Common myeloid progenitor, CD34-positive (primary cell): ENCODE measurements at places on chromosomes 12 and 14.

DNA sequence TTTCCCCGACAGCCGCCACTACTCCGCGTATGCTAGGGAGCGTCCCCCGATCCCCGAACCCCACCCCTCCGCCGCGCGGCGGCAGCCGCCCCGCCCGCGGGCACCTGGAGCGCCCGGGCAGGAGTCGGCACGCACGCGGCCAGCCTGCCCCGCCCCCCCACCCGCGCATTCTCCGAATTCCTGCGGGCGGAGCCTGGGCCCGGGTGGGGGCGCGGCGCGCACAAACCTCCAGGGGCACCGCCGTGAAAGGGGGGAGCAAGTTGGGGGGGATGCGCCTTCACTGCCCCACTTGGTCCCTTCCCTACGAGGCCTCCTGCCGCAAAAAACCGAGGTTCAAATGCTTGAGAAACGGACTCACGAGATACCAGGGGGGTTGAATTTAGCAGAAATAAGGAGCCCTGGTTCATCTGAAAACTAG lies 1.7 kb downstream of the AJUBA start:
- peak; percentile 35 for DNase-seq

GRCh38 chr12:6896846-6897435 lies 7.7 kb upstream of the LRRC23 start:
- no peak for DNase-seq

GRCh38 chr14:91258011-91258618 lies 13.6 kb upstream of the GPR68 start:
- no peak for DNase-seq

DNA sequence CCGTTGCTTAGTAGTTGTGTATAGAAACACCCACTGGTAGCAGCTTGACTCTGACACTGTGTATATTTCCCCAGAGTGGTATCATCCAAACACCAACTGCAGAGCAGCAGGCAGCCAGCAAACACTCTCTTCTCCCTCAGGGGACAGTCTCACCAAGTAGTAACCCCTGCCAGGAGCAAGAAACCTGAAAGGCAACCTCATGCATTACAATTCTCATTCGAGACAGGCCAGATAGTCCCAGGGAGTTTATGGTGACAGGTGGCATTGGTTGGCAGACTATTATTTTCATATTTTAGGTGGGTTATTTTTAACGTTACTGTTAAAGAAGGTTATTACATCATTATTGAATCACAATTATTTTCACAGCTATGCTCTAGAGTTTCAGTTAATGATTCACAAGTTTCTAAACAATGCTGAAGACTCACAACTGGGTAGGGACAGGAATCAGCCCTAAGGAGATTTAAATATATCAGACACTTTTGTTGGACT lies 222.8 kb downstream of the EGLN3 start:
- DNase-seq = no peak

GRCh38 chr14:102945346-102946130 lies 23.1 kb downstream of the AMN start:
- no peak for DNase-seq

DNA sequence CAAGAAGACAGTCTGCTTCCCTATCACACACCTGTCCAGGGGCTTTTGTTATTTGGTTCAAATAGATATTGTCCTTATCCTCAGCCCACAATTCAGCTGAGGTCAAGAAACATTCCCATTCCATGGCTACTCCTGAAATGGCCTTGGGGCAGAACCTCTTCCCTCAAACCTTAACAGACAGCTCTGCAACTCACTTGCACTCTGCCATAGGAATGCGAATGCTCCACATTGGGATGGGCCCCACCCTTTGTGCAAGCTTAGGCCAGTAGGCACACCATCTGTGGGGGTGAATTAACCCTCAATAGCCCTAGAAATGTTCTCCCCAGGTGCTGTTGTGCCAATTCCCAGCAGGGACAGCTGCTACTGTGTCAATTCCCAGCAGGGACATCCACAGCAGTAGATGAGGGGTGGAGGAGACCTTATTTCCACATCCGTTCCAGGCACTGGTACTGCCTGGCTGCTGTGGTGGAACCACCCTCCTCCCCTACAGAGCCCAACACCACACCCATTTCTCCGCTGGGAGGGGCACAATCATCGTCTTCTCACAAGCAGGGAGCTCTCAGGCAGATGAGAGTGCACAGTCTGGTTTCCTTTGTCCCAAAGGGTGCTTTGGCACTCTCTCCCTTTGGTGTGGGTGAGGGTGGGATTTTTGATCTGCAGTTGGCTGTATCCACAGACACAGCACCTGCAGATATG lies 42.3 kb upstream of the GLIPR1 start:
- DNase-seq = no peak

DNA sequence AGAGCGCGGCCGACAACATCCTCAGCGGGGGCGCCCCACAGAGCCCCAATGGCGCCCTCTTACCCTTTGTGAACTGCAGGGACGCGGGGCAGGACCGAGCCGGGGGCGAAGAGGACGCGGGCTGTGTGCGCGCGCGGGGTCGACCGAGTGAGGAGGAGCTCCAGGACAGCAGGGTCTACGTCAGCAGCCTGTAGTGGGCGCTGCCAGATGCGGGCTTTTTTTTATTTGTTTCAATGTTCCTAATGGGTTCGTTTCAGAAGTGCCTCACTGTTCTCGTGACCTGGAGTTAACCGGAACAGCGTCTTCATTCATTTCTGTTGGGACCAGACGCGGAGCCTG lies 103.8 kb upstream of the FKBP4 start:
- peak; percentile 88 for DNase-seq

DNA sequence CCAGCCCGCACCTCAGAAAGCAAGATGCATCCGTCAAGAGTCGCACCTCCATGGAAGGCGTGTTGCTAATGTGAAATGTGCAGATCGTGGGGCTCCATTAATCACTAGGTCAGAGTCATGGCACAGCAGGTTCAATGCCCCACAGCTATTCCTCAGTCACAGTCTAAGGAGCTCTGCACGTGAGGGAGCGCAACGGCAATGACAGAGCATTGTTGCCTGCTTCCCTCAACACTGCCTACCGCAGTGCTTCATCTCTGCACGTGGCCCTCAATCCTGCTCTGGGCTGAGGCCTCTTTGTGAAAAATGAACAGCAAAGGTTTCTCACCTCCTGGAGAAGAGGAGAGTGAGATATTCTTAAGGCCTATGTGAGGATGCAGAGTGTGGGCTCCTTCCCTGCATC lies 995.2 kb upstream of the TMEM132C start:
- no peak for DNase-seq

DNA sequence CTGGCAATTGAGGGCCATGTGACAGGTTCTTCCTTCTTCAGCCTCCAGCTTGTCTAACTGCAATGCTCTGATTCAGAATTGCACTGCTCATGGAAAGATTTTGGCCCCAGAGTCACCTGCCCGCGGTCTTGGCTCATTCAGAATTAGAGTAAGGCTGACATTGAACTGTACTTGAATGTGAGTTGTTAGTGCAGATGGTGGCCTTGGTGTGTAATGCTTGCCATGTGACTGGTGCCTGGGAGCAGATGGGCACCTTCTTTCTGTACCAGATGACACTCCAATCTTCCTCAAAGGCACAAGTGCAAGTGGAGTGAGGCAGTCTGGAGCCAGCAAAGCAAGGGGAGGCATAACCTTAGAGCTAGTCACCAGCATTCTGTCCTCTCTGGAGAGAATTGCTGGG lies 36.5 kb upstream of the ANO4 start:
- DNase-seq = no peak

DNA sequence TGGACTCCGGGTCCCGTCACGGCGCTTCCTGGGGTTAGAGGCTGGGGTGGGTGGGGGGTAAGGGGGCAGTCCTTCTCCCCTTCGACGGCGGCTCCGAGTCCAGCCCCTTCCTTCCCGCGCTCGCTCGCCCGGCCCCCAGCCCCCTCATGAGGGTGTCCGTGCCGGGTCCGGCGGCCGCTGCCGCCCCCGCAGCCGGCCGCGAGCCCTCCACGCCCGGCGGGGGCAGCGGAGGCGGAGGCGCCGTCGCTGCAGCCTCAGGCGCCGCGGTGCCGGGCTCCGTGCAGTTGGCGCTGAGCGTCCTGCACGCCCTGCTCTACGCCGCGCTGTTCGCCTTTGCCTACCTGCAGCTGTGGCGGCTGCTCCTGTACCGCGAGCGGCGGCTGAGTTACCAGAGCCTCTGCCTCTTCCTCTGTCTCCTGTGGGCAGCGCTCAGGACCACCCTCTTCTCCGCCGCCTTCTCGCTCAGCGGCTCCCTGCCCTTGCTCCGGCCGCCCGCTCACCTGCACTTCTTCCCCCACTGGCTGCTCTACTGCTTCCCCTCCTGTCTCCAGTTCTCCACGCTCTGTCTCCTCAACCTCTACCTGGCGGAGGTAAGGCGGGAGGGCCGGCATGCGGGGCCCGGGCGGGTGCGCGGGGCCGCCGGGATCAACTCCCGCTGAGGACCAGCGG lies 500 bp downstream of the GPR137C start:
- DNase-seq = peak; percentile 50

DNA sequence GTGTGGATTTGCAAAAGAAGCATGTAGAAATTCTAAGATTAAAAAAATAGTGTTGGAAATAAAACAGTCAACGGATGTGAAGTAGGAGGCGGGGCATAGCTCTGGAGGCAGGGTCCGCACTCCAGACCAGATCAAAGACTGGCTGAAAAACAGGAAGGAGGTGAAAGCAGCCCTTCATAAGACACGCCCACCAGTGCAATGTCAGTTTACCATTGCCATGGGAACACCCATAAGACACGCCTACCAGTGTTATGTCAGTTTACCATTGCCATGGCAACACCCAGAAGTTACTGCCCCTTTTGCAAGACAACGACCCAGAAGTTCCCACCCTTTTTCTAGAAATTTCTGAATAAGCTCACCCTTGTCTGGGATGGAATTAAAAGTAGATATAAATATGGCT lies 87.1 kb downstream of the FZD10 start:
- DNase-seq = no peak

DNA sequence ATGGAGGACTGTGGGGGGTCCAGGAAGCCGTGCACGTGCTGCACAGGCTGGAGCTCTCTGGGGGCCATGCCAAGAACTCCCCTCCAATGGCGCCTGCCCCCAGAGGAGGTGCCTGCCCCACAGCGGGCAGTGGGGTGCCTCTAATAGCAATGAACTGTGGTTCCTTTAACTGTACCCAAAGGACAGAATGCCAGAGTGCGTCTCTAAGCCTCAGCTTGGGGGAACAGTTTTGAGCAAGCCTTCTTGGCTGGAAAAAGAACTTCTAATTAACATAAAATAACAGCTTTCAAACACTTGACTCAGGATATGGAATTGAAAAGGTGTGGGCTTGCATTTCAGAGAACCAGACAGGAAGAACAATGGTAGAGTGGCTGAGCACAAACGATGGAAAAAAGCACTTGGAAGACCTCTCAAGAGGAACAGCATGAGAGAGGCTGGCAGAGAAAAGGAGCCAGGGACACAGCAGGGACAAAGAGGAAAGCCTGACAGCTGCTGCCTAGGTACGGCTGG lies 195.6 kb downstream of the TTC7B start:
- DNase-seq = no peak

DNA sequence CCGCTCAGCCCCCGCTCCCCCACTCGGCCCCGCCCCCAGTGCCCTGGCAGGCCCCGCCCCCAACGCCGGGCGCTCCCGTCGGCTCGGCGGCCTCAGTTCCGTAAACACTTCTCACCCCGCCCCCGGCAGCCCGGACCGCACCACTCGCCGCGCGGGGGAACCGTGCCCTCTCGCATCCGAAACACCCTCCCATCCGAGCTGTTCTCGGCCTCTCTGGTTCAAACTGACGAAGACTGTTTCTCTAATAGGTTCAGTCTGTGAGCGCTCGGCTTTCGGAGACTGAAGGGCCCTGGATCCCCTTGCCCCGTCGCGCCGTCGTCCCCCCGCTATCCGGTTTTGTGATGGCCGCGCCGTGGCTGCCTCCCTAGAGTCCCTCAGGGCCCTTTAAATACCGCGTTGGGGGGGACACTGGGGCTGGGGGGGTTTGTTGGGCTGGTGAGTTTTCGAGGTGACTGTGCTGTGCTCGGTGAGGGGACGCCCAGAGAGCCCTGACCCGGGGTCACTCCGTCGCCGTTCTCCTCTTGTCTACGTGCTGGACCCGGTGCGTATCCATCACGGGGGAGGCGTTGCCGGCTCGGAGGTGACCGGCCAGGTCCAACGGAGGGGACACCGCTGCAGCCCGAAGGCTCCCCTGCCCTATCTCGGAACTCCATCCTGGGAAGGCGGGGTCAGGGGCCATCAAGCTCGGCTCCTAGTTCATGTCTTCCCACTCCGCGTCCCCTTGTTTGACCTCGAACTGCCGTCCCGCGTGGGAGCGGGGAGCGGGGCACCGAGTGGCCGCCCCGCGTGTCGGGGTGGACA lies at the start of gene TCP11L2:
TCP11L2 (plus strand) TSS at position 333 of the 801 bp plus-strand sequence. CDS start 8,343 bp downstream, outside the sequence.
- peak; percentile 91 for DNase-seq

DNA sequence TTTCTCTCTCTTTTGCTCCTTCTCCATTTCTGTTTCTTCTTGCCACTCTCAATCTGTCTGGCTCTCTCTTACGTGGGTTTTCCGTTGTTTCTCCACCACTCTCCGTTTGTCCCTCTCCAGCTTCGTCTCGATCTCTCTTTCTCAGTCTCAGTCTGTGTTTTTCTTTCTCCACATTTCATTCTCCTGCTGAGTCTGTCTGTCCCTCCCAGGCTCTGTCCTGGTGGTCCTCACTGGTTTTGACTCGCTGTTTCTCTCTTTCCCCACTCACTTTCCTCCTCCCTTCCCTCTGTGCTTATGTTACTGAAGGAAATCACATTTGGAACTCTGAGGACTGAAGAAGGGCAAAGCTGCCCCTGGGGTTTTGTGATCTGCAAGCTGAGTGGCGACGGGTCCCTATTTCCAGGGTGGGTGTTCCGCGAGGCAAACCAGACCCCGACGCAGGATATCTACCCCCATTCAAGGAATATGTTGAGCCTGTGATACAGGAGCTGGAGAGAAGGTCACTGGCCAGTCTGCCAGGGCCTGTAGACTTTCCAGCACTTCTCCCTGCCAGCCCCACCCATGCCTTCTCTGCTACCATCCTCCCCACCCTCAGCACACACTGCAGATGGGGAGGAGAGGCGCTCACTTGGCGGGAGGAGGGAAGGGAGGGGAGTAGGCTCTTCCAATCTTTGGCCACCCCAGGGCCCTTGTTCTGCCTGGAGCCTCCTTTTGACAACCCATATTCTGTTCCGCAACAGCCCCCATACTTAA lies 102.7 kb upstream of the MAP1LC3B2 start:
- DNase-seq = no peak

- DNase-seq = no peak
Observed at GRCh38 chr12:68480526-68480925, 130.2 kb upstream of the RAP1B start.

- no peak for DNase-seq
Observed at GRCh38 chr14:94653321-94653720, 41.1 kb downstream of the SERPINA3 start.

GRCh38 chr12:10069976-10070375 lies 28.8 kb downstream of the CLEC1A start:
- DNase-seq = no peak

DNA sequence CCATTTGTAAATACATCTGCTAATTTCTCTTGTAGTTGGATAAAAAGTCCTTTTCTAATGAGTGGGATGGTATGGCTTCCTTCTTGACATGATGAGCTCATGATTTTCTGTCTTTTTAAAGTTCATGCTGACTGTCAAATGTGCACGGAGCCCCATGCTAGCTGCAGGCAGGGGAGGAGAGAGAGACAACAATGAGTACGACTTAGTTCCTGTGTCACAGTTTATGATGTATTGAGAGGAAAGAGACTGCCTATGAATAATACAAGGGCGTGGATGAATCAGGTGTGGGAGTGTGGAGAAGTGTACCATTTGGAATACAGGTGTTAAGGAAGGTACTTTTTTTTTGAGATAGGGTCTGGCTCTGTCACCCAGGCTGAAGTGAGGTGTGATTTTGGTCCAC lies 10.7 kb upstream of the TBC1D30 start:
- no peak for DNase-seq
